ENCODE measurements at places on chromosomes 7 and 10. TPM values are rescaled to one million over a fixed set of nuclear protein-coding genes. Genes with fewer than 3 reads are reported as not detected.

GRCh38 chr7:101823596-101823995, 6.2 kb downstream of the CUX1 start:
- no peak for DNase-seq

- DNase-seq, result no peak
Measured at GRCh38 chr10:128630787-128631252, 504.6 kb upstream of the MKI67 start.

Gene GPR26
- not detected for total RNA-seq

GRCh38 chr7:2209961-2210323, 22.8 kb downstream of the MAD1L1 start:
- DNase-seq, result no peak

- no peak for DNase-seq
Measured at GRCh38 chr7:9796241-9796640, 1177.4 kb upstream of the PHF14 start.

DNA sequence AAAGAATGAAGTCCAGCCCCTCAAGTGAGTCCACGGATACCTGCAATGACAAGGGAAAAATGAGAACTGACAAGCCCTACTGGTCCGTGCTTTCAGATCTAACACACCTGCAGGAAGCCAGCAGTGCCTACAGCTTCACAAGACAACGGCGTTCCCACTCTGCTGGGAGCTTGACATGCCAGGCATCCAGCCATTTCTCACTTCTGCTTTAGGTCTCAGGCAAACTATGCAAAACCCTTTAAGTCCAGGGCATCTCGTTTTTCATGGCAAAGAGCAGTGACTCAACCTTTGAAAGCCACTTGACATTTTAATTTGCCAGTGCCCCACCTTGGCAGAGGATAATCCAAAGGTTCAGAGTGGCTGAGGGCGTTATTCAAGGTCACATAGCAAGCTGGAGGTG, 49.1 kb upstream of the GPAM start:
- DNase-seq, result no peak

DNA sequence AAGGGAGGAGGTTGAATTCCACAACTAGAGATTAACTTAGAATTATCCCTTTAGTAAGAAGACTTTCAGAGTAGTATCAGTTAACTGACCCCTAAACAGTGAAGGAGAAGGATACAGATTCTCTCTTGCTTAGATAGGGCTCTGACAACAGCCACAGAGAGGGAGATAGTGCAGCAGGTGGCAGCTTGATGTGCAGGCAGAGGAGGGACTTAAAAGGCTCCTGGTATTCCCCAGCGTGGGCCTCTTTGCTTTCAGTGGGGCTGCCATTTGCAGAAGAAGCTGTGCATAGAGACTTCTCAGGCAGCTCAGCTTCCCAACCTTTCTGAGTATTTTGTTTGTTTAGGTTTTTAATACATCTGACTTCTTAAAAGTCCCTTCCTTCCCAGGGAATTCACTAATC, 16.0 kb downstream of the FZD1 start:
- no peak for DNase-seq

DNA sequence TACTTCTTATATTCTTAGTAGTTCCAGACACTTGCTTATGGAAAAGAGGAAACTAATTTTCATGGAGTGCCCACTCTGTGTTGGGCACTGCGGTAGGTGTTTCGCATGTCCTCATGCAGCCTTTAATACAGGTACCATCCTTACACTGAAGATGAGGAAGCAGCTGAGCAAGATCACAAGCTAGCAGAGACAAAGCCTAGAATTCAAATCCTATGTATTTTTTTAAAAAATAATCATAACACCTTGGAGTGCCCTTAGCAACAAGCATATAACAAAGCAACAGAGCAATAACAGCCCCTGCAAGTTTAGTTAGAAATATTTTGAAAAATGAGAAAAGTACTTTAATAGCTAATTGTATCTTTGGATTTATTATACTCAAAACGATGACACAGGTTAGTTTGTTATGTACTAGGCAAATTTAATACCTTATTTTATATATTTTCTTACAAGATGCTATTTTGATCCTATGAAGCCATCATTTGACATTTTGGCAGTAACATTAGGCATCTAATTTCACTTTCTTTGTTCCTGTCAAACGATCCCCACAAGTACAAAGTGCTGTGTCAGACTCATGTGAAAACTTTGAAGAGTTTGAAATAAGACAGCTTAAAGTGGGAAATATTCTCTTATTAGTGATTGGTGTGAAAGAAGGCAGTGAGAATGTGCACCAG, 245.8 kb downstream of the CDK14 start:
- DNase-seq, result no peak

GRCh38 chr7:54326592-54327167, 215.5 kb upstream of the VSTM2A start:
- DNase-seq, result no peak

Gene AKR1C2
- total RNA-seq, result 0.21 TPM

GRCh38 chr10:69345890-69346474, 67.7 kb downstream of the HK1 start:
- no peak for DNase-seq

Gene TBX20
- not detected for total RNA-seq

Gene ACTR3C
- total RNA-seq, result not detected

Gene TACC2
- total RNA-seq, result 15.7 TPM
